Retina (tissue), 1 donor: ENCODE measurements at places on chromosomes 1 and 21.

- DNase-seq: no peak
Measured at GRCh38 chr1:211511947-211512346, 20.0 kb upstream of the RD3 start.

- DNase-seq: no peak
Measured at GRCh38 chr1:27135541-27136235, 19.2 kb downstream of the SLC9A1 start.

GRCh38 chr1:247216261-247216660 lies 39.6 kb upstream of the VN1R5 start:
- DNase-seq: no peak

GRCh38 chr1:231861541-231862481 lies 235.2 kb downstream of the DISC1 start:
- no peak for DNase-seq

DNA sequence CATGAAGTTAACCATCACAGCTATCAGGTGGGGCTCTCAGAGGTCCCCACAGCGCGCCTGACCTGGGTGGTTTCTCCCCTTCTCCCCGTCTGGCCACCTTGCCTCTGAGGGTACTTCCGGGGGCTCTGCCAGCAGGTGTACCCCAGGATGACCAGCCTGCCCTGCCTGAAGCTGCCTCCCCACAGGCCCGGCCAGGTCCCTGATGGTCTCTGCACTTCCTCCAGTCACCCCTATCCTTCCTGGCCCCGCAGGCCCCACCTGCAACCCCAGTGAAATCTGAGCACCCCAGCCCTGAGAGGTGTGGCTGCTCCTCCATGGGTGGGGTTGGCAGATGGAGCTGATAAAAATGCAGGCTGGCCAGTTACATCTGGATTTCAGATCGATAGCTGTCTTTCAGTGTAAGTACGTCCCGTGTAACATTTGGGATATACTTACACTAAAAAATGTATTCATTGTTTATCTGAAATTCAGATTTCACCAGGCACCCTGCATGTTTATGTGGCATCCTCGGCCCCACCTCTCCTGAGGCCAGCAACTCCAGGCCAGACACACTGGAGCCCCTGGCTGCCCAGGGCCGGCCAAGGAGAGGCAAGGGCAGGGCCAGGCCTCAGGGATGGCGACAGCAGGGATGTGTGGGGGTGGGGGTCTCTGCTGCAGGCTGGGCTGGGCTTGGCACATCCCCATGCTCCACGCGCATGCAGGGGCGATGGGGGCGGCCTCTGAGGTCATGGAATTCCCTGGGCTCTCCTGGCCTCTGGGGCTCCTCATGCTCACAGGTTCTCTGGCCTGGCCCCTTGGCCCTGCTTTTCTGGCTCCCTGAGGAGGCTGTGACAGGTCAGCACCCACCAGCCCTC lies 25.1 kb downstream of the LRRC3 start:
- DNase-seq: no peak

- DNase-seq: no peak
Measured at GRCh38 chr1:45957684-45958083, 154.3 kb downstream of the MAST2 start.

DNA sequence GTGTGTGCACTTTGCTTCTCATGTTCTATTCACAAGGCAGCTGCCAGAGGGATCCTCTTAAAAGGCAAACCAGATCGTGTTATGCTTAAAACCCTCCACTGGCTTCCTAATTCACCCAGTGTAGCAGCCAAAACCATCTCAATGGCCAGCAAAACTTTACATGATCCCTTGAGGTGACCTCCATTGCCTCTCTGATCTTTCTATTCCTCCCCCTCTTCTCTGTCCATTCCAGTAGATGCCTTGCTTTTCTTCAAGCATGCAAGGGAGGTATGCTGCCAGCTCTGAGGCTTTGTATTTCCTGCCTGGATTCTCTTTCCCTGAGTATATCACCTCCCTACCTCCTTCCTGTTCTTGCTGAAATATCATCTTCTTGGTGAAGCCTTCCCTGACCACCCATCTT lies 93.2 kb upstream of the KCNK2 start:
- no peak for DNase-seq
